ENCODE measurements at places on chromosomes 11 and 22.
A peak's percentile ranks its signal among the peaks of the same experiment; 100 is the strongest.

DNA sequence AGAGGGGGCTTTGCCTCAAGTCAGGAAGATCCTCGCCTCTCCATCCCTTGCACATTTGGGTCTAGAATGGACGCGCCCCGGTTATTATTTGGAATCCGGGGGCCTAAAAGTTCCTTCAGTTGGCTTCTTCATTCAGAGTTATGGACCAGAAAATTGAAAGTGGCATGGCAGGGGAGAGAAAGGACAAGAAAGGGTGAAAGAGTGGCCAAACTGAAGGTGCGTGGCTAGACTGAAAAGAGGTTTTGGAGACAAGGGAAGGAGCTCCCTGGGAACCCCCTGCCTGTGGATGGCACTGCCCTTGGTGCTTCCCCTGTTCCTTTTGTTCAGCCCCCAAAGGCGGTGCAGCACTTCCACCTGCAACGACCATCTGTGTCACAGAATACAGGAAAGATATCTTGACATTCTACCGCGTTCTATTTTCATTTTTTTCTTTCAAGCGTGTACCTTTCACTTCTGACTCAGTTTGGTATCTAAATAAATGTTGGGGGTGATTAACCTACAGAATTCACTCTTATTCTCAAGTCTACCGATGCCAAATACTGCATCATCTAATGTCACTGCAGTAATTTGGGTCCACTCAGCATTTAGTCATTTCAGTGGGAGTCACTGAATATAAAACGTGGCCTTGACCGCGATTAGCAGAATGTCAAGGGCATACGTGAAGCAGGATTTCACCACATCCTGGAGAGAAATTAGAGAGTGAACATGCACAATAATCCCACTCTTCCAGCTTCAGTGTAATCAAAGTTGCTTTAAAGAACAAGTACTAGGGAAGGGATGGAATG lies 88.1 kb upstream of the ARHGAP32 start:
- no peak for DNase-seq

GRCh38 chr11:9796854-9797253 lies 133.0 kb downstream of the SWAP70 start:
- DNase-seq: no peak

DNA sequence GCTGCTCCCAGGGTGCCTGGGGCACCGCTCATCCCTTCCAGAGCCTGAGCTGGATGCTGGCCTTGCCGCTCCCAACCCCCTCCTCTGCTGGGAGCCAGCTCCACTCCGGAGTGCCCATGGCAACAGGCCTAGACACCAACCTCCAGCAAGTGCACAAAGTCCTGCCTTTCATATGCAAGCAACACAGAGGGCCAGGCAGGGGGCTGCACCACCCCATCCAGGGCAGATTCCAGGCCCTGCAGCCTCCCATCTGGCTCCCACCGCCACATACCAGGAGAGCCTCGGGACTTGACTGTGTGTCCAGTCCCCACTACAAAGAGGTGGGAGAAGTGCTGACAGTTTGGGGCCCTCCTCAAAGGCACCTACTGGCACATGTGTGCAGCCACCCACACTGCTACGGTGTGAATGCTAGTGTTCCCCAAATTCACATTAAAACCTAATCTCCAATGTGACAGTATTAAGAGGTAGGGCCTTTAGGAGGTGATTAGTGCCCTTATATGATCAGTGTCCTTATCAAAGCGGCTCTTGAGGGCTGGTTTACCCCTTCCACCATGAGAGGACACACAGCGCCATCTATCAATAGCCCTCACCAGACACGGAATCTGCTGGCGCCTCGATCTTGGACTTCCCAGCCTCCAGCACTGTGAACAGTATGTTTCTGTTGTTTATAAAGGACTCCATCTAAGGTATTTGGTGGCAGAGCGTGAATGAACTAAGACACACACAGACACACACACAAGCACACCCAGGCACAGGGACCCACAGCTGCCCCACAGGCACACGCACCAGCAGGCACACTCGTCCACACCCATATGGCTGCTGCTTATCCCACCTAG lies 16.2 kb downstream of the ARVCF start:
- DNase-seq: no peak

GRCh38 chr22:49515475-49515874 lies 312.2 kb downstream of the BRD1 start:
- no peak for DNase-seq

DNA sequence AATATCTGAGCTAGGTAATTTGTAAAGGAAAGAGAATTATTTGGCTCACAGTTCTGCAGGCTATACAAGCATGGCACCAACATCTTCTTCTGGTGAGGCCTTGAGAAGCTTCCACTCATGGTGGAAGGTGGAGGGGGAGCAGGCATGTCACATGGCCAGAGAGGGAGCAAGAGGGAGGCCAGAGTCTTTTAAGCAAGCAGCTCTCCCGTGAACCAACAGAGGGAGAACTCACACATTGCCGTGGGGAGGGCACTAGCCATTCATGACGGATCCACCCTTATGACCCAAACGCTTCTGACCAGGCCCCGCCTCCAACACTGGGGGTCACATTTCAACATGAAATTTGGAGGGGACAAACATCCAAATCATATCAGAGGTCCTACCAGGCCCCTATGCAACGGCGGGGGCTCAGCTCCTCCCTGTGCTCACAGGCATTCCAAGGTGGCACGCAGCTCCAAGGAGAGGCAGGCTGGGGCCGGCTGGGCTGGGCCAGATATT lies 4.6 kb downstream of the C11orf96 start:
- peak; percentile 70 for DNase-seq

DNA sequence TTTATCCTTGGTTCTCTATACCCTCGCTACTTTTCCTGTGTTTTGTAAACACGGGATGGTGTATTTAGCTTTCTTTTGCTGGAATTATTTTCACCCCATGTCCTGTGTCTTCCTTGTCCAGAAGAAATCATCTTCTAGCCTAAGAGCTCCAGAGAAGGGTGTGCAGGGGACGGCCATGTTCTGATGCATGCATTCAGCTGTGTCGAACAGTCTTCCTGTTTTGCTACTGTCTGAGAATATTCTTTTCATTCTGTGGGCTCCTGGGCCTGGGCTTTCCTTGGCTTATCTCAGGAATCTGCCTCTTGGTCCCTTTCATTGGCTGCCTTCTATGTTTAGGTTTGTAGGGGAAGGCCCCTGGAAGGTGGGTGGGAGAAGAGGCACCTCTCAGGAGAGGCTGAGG lies 10.6 kb upstream of the PLET1 start:
- no peak for DNase-seq

- no peak for DNase-seq
Observed at GRCh38 chr11:73598719-73599379, 937 bp upstream of the FAM168A start.
